ENCODE measurements at places on chromosomes 5 and 9.
A peak's percentile ranks its signal among the peaks of the same experiment; 100 is the strongest.

GRCh38 chr5:116361171-116361967 lies 213.3 kb downstream of the SEMA6A start:
- DNase-seq: peak; percentile 64

GRCh38 chr9:121304707-121305106 lies 36.7 kb downstream of the GSN start:
- DNase-seq: no peak

- no peak for DNase-seq
Observed at GRCh38 chr9:105608721-105609598, 51.0 kb downstream of the FKTN start.

- DNase-seq: no peak
Observed at GRCh38 chr5:160641405-160641804, 210.6 kb downstream of the ATP10B start.

DNA sequence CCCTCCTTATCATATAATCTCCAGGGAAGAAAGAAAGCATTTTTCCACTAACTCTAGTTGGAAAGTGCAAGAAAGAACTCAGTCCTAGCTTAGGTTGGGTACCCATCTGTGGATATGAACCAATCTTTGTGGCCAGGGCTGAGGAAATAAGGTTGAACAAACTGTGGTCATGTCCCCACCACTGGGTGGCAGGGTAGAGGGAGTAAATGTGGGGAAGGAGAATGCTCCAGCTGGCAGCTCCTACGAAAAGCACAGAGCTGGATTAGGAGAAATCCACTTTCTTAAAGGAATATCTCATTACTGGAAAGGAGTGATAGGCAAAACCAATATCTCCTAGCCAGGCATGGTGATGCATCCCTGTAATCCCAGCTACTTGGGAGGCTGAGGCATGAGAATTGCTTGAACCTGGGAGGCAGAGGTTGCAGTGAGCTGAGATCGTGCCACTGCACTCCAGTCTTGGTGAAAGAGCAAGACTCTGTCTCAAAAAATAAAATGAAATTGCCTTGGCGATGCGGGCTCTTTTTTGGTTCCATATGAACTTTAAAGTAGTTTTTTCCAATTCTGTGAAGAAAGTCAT lies 175.1 kb downstream of the CCDC192 start:
- DNase-seq: no peak

DNA sequence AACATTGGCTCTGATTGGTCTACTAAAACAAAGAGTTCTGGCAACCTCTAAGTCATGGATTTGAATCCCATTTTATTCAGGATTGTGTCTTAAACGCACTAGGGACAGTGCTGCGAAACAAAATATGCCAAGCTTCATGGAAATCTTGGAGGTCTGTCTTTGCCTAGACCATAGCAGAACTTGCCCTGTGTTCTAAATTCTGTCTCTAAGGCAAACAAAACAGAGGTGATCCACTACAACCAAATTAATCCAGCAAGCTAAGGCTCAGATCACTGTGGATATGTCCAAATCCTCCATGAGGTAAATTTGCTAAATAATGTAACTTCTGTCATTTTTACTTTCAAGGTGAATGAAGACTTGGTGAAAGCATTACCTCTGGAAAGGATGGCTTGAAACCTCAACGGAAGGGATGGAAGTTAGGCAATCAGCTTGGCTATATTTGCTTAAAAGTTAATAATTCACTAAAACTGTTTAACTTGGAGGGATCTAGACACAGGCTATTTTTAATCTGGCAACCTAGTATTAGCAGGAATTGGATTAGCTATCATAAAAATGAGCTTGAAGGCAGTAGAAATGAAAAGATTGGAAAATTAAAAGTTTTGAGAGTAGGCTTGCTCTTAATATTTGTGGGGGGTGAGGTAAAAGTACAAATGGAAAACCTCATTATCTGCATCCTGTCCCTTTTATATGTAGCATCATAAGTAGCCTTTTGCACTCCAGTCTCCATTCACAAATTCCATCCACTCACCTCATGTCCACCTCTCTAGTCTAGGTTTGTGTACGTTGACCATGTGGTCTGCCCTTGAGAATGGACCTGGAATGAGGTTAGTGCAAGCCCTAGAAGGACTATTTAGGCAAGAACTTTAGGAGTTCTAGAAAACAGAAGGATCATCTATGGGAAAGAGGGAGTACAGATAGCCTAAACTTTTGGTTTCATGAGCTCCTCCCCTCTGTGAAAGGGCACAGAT lies 176.2 kb downstream of the SMC2 start:
- DNase-seq: no peak

DNA sequence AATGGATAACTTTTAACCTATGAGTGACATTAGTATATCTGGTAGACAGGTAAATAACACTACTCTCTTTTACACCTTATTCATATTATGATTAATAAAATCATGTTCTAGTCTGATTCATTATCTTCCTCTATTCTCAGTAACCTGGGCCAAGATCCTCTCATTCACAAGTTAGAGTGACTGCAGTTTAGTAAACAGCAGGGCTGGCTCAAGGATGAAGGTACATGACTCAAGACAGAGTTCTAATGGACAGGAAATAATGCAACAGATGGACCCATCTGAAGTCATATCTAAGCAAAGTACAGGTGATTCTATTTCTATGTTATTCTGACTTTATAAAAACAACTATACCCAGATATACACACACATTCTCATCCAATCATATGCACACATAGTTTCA lies 582.5 kb upstream of the CDH18 start:
- DNase-seq: no peak

DNA sequence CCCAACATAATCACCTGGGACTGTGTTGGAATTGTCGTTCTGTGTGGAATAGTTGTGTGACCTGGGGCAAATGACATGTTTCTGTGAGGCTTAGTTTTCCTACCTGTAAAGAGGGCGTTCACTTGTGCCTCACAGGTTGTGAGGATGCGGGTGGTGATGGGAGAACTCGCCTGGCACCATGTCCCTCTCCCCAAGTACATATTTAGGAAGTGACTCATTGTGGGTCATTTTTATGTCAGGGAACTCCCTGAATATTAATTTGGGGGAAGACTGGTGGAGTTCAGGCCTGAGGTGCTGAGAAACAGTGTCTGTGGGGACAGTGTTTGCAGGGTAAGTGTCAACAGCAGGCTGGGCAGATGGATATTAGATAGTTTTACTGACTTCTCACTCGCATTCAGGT lies 144.7 kb downstream of the KDM4C start:
- no peak for DNase-seq

DNA sequence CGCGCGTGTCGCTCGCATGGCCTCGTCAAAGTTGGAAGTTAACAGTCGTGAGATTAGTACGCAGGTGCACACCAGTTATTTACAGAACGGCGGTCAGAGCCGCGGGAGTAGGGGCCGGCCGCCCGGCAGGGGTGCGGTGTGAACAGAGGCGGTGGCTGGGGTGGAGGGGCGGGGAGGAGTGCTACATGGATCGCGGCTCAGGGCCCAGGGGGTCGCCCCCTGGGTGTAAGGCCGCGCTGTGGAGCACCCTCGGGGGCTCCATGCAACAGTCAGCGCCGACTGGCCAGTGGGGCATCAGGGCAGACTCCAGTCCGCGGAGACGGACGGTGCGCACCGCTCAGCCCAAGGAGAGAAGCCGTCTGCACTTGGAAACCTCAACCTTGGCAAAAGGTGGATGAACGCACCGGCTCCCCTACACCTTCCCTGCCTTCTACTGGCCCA lies 60.3 kb downstream of the ZNF354C start:
- DNase-seq: no peak

- no peak for DNase-seq
Observed at GRCh38 chr5:117486261-117486660, 911.6 kb upstream of the SEMA6A start.

DNA sequence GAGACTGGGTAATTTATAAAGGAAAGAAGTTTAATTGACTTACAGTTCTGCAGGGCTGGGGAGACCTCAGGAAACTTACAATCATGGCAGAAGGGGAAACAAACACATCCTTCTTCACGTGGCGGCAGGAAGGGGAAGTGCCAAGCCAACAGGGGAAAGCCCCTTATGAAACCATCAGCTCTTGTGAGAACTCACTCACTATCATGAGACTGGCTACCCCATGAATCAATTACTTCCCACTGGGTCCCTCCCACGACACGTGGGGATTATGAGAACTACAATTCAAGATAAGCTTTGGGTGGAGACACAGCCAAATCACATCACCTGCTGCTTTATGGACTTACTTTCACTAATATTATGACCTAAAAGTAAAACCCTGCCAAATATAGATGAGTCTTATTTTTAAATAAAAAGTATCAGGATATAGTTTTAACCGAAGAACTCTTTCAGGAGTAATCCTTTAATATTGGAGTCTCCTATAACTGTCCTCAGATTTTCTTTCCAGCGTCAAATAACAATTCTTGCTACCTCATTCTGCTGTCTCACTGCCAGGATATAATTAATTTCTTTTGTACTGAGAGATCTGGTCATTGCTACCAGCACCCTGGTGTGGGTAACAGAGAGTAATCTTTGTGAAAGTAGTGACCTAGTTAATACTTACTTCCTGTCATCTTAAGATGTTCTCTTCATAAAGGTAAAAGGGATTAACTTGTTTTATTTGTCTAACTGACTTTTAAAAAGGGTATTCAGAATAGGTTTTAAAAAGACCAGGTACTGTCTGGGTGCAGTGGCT lies 68.6 kb downstream of the NLN start:
- no peak for DNase-seq

DNA sequence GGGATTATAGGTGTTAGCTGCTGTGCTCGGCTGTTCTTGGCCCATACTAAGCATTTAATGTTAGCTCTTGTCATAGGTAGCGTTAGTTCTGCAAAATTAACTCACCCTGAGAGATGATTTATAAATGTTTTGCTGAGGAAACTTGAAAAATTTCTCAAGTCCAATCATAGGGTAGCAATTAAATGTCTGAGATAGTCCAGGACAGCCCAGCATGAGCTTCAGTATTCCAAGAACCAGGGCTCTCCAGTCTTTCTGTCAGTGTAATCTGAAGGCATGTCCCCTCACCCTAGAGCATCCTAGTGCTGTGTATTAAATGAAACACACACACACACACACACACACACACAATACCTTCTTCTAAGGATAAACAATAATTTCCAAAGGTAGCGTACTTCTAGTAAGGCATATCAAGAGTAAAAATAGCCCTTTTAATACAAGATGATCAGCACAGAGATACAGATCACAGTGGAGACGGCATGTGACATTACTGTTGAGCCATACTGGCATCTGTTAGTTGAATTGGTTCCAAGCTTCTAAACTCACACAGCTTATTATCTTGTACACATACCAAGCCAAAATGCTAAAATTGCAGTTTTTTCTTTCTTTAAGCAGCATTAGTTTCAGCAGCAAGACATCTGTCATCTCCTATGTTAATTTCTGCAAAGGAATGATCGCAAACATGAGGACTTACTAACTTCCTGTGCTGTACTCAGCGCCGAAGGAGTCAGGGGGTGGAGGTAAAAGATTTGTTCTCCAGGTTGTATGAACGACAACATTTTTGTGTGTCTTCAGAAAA lies 46.3 kb upstream of the JMY start:
- DNase-seq: no peak

GRCh38 chr5:42526179-42526578 lies 102.9 kb downstream of the GHR start:
- DNase-seq: no peak

GRCh38 chr5:32733590-32734340 lies 22.6 kb downstream of the NPR3 start:
- DNase-seq: no peak

DNA sequence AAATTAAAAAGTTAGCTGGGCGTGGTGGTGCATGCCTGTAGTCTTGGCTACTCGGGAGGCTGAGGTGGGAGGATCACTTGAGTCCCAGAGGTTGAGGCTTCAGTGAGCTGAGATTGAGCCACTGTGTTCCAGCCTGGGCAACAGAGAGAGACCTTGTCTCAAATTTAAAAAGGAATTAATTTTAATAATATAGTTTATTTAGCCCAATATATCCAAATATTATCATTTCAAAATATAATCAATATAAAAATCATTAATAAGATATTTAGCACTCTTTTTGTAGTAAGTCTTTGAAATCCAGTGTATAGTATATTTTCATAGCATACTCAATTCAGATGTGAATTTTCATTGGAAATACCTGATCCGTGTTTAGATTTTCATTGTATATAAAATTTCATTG lies 43.2 kb upstream of the ORM1 start:
- no peak for DNase-seq

GRCh38 chr5:149424371-149425315 lies 45.6 kb upstream of the IL17B start:
- DNase-seq: no peak

DNA sequence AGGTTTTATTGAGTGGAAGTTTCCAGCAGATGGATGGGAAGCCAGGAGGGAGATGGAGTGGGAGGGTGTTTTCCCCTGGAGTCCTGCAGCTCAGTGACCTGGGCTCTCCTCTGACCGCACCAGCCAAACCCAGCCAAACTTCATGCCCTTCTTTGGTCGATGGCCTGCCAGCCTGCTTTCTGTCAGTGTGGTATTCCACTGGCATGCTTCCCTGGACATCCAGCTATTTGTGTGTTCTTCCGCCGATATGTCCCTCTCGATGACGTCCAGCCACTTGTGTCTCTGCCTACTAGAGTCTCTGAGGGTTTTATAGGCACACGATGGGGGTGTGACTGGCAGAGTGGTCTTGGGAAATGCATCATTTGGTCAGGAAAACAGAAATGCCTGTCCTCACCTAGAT lies 33.8 kb downstream of the GPBP1 start:
- no peak for DNase-seq

DNA sequence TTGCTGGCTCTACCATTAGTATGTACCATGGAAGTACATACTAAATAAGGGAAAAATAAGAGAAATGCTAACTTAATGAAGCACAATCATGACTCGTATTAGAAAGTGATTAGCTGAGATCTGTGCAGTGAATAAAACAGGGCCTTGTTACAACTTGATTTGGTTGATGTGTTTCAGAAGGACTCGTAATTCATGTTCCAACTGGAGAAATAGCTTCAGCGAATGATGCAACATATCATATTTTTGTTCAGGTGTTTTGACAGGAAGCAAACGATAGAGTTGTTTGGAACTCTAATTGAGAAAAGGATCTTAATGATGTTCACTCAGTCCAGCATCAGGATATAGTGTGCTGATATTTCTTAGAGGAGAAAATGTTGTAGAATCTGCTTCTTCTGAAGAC lies 474.6 kb upstream of the WWC1 start:
- DNase-seq: no peak

DNA sequence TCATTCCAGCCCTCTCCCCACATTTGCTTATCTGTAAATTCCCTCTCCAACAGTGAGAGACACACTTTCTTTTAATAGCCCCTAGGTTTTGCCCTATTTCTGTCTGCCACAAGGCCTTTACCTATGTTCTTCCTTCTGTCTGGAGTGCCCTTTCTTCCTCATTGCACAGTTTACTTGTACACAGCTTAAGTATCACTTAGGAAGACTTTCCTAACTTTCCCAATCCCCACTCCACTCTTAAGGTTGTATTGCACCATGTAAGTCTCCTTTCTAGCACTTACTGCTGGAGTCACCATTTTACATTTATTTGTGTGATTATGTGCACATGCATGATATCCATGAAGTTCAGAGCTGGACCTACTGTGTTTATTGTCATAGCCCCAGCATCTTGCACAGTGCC lies 10.8 kb upstream of the CKMT2 start:
- DNase-seq: no peak

DNA sequence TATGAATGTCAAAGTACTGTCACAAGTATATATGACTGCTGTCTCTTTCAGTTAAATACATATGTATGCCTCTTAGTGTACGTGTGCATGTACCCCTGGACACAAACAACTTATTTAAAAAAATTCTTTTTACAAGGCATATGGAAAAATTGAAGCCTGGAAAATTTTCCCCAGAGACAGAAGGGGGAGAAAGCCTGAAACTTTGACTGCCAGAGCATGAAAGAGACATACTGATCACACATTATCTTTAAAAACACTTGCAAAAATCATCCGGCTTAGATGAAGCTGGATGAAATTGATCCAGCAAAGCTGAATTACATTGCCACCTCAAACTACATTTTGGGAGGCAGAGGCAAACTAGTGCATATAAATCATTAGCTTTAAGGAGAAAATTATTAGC lies 88.0 kb upstream of the NFIB start:
- no peak for DNase-seq
